ENCODE measurements at places on chromosomes 11 and 22.

DNA sequence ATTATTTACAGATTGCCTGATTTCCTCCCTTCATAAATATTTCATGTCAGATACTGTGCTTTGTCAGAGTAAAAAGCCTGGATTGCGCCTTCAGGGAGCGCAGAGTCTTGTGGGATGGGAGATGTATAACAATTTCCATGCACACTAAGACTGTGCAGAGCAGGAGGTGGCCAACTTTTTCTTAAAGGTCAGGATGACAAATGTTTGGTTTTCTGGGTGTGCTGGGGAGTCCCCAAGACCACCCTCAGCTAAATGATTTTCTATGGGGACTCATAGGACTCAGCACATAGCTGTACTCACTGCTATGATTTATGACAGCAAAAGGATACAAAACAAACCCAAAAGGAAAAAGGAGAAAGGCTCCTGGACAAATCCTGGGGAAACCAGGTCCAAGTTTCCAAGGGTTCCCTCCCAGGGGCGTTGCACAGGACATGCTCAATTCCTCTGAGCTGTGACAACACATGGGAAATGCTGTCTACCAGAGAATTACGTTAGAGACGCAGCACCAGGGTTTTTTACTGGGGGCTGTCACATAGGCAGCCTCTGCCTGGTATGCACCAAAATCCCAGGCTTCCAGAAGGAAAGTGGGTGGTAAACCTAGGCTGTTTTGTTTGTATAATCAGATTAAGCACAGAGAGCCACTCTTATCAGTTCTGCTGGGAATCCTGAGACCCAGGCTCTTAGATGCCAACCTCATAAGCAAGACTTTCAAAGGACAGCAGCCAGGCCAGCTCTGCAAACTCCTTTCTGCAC, 59.1 kb downstream of the CSNK2A3 start:
- DNase-seq = no peak

DNA sequence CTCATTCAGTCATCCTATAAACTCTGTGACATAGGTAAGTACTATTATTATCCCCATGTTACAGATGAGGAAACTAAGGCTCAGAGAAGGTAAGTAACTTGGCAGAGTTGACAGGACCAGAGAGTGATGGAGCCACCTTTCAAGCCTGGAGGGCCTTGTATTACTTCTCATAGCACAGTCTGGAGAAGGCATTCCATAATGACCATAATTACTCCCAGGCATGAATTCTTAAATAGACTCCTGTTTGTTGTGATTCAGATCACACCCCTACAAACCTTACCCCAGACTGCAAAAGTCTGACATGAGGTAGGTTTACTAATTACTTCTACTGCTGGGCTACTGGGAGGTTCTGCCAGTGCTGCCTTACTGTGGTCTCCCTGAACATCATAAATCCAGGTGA, 77.0 kb downstream of the CD44 start:
- DNase-seq = no peak

DNA sequence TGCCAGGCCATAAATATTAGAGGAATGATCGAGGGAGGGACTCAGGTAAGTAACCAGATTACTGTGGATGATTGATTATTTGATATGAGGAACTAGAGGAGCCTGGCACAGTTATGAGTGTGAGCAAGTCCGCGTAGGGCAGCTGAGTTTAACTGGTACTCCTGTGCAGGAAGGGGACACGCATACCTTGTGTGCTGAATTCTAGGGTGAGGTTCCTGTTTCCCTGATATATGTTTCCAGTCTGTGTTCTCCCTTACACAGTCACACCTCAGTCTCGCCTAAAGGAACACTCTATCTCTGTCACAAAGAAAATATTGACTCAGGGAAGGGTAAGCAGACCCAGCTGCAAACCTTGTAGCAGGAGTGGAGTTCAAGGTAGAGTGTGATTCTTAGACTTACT, 17.4 kb downstream of the SGSM3 start:
- DNase-seq = no peak

DNA sequence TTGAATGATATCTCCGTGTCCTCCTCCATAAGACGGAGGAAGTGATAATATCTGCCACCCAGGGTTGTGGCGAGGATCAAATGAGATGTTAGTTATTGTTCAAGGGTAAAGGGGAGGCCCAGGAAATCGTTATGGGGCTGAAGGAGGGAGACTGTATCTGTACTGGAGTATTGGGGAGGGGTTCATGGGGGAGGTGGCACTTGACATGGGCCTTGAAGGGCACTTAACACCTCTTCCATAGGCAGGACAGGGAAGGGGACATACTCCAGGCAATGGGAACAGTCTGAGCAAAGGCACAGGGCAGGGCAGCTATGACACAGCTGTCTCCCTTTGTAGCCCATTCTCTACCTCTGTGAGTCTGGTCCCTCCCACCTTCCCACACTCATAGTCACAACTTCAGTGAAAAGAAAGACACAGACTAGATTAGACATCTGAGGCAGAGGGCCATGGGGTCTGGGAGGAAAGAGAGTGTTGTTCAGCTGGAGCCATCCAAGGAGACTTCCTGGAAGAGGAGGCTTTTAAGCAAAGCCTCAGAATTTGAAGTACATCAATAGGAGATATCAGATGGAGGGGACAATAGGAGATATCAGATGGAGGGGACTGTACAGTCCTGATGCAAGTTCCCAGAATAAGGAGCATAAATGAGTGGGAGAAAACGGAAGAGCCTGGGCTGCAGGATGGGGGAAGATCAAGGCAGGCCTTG, 15.8 kb upstream of the DGKZ start:
- DNase-seq = no peak

DNA sequence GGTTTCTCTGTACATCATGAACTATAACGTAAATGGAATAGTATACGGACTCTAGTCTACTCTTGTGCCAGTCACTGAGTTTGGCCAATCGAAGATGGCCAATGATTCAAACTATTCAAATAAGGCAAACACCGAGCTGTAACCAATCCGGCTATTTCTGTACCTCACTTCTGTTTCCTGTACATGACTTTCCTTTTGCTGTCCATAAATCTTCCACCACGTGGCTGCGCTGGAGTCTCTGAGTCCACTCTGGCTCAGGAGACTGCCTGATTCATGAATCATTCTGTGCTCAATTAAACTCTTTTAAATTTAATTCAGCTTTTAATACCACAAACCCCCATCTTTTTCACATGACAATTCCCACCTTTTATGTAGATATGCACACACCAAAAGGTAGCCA, 1.5 kb upstream of the JAML start:
- DNase-seq = no peak

GRCh38 chr11:8828580-8829361, 82.2 kb upstream of the AKIP1 start:
- no peak for DNase-seq

DNA sequence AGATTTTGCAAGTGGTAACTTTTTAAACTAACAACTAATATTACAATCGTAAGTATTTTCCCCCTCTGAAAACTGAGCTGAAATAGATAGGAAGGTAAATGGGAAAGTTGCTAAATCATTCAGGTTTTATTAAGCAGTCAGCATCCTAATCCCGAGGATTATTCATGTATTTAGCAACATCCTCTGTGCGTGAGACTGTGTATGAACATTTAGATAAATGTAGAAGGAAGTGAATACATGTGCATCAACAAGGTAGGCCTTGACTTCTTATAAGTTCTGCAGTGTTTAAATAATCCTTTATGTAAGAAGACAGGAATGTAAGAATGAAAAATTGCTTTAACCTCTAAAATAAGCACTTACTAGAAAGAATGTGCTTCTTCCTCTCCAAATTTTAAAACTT, 745.9 kb upstream of the TENM4 start:
- DNase-seq = no peak

DNA sequence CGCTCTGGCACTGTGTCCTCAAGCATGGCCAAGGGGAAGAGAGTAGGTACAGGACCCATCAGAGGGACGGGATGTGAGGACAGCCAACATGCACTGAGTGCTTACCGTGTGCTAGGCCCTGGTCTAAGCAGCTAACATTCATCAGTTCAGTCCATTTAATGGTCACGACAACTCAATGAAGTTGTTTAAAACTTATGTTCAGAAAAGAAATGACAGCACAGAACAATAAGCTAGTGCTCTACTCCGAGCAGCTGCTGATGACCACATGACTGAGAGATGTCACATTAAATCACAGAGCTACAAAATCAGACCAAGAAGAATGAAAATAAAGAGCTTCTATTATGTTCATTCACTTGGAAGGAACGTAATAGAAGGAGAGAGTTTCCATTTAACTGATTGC, 26.3 kb downstream of the PRDM10 start:
- no peak for DNase-seq

- no peak for DNase-seq
These were observed 49.9 kb downstream of the MAML2 start for GRCh38 chr11:96293109-96293508.

- no peak for DNase-seq
These were observed 129.4 kb upstream of the SLC5A12 start for GRCh38 chr11:26851291-26851690.

DNA sequence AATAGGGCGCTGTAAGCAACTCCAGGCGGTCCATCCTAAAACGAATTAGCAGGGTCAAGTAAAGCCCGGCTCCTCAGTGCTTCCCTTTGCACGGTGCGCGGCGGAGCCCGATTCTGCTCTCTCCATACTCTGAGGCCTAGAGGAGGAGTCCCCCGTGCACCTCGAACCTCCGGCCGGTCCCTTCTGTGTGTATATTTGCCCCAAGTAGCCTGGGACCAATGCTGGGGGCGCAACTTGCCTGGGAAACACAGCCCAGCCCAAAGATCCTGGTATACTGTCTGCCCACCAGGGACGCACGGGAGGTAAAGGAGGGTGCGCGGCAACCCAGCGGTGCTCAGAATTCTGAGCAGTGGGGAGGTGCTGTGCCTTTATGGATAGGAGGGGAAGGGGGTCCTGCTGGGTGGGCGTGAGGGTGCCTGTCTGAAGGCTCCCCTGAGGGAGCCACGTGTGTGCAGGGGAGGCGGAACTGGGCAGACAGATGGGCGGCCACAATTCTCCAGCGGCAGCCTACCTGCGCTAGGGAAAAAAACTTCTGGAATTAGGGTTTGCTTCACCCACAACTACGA, 4.8 kb upstream of the TBX1 start:
- DNase-seq = no peak

- DNase-seq = no peak
These were observed 1269.3 kb upstream of the CNTN5 start for GRCh38 chr11:97751405-97751804.

DNA sequence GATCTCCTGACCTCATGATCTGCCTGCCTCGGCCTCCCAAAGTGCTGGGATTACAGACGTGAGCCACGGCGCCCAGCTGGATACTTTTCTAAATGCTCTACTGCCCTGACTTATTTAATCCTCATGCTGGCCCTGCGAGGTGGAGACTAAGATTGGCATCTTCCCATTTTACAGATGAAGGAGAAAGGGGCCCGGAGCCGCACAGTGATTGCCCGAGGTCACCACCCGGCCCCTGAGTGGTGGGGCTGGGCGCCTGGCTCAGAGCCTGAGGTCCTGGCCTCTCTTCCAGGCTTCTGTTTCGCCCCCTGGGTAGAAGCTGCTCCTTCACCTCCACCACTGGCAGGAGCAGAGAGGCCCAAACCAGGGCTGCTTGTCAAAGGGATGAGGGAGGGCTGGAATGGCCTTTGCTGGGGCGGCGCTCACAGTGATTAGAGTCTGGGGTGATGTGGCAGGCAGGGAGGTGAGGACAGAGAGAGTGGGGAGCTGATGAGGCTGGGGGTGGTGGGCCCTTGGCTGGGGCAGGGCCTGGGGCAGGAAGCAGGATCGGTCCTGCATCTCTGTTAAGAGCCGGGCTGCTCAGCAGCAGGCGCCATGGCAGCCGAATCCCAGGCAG, 15.4 kb upstream of the MPPED1 start:
- no peak for DNase-seq

DNA sequence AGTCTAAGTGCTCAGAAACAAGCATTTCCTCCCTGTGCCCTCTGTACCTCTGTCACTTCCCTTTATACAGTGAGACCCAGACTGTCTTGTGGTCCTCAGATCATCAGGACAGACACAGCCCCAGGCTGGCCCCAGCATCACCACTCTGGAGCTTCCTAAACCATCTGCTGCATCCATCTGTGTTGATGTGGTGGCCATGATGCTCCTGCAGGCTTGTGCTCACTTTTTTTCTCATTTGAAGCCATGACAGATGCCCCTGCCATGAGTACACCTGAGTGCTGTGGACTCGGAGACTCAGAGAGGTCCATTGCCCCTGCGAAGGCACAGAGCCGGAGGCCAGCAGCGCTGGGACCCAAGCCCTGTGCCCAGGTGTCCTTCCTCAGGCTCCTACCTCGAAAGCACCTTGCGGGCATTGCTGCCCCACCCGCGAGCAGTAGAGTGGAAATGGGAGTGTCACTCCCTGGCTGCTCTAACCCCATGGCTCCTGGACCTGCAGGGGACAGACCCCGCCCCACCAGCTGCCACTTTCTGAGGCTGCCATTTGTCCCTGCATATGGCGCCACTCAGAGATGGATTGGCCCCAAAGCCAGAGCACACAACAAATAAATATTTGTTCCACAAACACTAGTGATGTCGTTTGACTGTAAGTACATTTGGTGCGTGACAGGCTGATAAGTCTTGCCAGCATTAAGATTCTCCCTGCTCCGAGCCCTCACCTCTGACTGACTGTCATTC, 593.5 kb downstream of the TBC1D22A start:
- no peak for DNase-seq

DNA sequence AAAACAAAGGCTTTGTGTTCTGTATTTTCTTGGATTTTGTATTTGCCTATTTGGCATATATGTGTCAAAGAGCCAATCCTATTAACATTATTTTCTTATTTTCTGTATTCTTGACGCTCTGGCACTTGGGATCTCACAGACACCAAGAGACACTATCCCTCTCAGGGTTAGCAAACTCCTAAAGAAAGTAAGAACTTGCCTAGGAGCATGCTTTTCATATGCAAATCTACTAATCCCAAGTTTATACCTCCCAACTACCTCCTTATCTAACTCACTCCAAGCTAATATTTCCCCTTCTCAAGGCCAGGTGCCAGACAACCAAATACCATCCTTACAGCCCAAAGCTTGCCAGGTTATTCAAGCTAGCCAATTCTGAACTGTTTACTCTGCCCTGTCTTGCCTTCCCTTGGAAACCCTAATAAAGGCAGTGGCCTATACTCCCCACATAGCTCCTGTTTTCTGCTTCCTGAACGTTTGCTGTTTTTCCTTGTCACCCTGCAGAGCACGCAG, 455.4 kb upstream of the ANO3 start:
- no peak for DNase-seq

- no peak for DNase-seq
These were observed 41.3 kb downstream of the POU2F3 start for GRCh38 chr11:120281143-120281795.

GRCh38 chr22:44462246-44463010, 35.6 kb downstream of the RTL6 start:
- no peak for DNase-seq

DNA sequence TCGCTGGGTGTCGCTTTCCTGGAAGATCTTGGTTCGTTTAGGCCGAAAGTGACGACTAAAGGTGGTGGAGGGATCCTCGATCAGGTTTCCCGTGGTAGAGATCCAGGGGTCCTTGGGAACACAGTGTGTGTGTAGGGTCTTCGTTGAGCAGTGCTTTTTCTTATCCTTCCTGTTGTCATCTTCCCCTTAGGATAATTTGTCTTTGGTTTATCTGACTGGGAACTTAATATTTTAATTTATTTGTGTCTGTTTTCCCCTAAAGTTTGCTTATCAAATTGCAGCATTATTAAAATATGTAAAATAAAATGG, 403 bp downstream of the RBM7 start:
- DNase-seq = no peak
